ENCODE measurements at places on chromosomes 5 and 9.

GRCh38 chr5:73838901-73839300 is 212.9 kb downstream of the ARHGEF28 start:
- no peak for DNase-seq

DNA sequence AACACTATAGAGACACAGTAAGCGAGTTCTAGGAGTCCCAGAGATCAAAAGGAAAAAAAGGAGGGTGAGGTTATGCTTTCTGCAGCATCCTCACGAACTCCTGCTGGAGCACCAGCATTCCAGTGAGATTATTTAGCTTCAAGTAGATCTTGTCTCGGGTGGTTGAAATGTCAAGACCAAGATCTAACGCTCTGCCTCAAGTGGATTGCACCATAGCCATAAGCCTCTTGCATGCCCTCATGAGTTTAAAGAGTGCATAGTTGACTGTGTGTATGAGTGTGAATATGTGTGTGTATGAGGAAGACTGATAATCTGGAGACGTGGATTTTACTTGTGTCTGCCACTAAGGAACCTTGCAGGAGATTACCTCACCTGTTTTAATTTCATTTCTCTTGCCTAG is 335.3 kb upstream of the ADAMTSL1 start:
- DNase-seq = no peak

DNA sequence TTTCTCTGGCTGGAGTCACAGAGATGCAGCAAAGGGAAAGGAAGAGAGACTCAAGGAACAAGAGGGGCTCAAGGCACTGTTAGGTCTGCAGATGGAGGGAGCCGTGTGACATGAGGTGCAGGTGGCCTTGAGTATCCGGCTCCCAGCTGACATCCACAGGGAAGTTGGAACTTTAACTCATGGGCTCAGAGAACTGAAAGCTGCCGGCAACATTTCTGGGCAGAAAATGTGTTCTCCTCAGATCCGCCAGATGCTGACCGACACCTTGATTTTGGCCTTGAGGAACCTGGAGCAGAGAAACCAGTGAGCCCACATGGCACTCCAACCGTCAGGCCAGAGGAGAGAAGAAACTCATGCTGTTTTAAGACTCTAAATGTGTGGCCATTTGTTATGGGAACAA is 258.1 kb upstream of the IRX2 start:
- DNase-seq = no peak

GRCh38 chr9:122940454-122940748 is 419 bp upstream of the RABGAP1 start:
- no peak for DNase-seq

GRCh38 chr5:150288791-150289190 is 782 bp downstream of the CAMK2A start:
- no peak for DNase-seq

DNA sequence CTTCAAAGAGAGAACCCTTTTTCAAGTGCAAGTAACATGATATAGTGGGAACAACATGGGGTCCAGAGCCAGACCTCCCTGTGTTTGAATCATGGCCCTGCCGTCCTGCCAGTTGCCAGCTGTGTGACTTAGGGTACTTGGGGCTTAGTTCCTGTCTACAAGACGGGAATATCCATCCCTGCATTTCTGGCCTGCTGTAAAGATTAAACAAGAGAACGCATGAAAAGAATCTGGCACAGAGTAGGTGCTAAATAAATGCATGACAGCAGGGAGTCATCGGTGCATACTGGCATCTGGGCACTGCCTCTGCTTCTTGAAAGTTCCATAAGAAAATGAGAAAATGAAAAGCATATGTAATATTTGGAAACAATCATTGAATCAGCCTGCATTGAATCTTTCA is 77.8 kb upstream of the PRRC1 start:
- DNase-seq = no peak

GRCh38 chr5:181189363-181189961 is 15.5 kb downstream of the TRIM7 start:
- DNase-seq = no peak

- no peak for DNase-seq
These were observed 555.2 kb upstream of the GRAMD2B start for GRCh38 chr5:125868036-125868435.

- DNase-seq = no peak
These were observed 171.8 kb downstream of the PDE4D start for GRCh38 chr5:59721741-59722140.

DNA sequence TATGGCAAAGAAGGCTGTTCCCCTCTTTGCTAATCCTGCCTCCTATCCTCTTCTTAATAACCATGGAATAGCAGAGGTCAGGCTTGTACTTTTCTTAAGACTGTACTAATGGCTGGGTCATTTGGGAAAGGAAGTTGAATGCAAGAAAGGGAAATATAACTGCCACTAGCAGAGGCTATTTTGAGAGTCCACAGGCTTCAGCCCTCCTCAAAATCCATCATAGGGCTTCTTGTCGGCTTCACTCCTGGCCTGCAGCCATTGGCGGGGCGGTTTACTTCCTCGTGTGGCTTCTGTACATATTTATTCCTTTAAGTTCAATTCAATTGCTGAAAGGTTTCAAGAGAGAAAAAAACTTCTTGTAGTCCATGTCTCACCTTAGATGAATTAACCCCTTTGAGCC is 2.8 kb upstream of the PARP8 start:
- DNase-seq = no peak

GRCh38 chr5:144585681-144586080 is 415.0 kb downstream of the KCTD16 start:
- no peak for DNase-seq

DNA sequence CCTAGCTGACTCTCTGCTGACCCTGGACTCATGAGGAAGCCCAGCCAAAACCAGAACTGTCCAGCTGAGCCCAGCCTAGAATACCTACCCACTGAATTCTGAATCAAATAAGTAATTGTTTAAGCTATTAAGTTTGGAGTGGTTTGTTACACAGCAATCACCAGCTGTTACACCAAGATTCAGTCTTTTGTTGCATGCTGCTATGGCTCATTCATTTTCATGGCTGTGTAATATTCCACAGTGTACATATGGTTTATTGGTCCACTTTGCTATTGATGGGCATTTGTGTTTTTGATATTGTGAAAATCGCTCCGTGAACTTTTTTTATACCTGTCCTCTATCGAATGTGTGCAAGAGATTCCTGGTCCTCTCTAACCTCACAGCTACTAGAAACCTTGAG is 156.4 kb downstream of the FGF18 start:
- DNase-seq = no peak

GRCh38 chr5:1543398-1544293 is 19.9 kb upstream of the LPCAT1 start:
- DNase-seq = no peak

GRCh38 chr9:16828340-16829281 is 41.9 kb downstream of the BNC2 start:
- DNase-seq = no peak

DNA sequence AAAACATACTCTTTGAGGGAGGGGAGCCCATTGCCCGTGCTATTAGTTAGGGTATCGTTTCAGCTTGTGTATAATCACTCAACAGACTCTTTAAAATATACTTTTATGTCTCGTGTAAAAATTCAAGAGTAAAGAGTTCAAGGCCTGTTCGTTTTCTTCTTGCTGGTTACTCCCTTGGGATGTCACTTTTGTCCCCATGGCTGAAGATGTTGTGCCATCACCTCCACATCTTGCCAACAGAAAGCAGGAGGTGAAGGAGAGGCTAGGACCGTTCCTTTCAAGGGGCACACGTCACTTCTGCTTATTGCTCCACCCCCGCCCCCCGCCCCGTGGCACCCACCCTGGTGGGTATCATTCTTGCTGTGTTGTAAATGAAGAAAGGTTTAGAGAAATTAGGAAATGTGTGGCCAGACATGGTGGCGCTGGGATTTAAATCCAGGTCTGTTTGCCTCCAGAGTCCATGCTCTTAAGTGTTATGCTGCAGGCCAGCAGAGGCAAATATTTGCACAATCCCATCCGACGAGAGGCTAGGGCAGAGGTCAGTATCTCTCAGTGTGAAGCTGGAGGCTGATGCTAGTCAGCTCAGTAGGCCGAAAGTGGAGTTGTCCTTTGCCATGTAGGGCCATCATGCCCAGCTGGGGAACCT is 3.0 kb downstream of the MLANA start:
- no peak for DNase-seq

GRCh38 chr9:101220341-101220740 is 164.5 kb downstream of the BAAT start:
- DNase-seq = no peak

- no peak for DNase-seq
These were observed 6.6 kb downstream of the PCDH12 start for GRCh38 chr5:141951332-141951781.

DNA sequence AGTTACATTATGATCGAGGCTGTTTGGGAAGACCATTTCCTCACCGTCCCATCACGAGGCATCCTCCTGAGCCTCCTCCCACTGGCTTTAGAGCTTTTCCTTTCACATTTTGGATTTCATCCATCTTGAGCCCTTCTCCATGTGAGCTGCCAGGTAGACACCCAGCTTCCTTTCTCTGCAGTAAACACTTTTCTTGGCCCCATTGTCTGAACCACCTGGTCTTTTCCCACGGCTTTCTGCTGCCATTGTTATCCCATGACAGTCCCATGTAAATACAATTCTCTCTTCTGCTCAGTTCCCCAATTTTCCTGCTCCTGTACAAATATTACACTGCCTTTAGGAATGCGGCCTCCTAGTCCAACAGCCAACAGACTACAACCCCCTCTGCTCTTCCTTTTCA is 24.1 kb downstream of the UBE2QL1 start:
- no peak for DNase-seq

DNA sequence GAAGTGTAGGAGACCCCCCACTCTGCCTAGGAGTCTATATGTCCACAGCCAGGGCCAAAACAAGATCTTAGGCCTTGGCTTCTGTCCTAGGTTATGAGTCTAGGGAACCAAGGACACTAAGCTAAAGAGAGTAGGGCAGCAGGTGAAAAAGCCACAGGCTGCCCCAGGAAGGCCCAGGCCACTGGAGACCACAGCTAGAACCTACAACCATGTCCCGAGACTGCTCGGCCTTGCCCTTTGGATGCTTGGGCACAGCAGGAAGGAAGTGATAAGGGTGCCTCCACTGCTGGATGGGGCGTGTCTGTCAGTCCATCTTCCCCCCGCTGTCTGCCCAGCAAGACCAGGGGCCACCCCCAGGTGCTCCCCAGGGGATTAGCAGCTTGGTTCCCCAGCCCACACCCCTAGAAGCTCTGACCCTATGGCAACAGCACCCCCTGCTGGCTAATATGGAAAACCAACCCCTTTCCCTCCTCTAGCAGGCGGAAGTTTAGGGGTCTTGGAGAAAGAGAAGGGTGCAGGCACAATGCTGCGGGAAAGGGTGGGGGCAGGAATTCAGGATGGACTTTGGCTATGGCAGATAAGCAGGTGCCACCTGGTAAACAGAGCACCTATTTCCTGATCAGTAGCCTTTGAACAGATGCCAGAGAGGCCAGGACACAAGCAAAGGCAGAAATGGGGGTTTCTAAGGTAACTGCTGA is 10.5 kb upstream of the IRF1 start:
- DNase-seq = peak; percentile 67

GRCh38 chr5:169668732-169669131 is 31.7 kb downstream of the DOCK2 start:
- no peak for DNase-seq

GRCh38 chr5:100900142-100900795 is 2.8 kb downstream of the ST8SIA4 start:
- DNase-seq = no peak

- DNase-seq = no peak
These were observed 112.2 kb downstream of the RPS23 start for GRCh38 chr5:82165740-82166530.

GRCh38 chr5:96196890-96197289 is 235.2 kb upstream of the ELL2 start:
- no peak for DNase-seq

DNA sequence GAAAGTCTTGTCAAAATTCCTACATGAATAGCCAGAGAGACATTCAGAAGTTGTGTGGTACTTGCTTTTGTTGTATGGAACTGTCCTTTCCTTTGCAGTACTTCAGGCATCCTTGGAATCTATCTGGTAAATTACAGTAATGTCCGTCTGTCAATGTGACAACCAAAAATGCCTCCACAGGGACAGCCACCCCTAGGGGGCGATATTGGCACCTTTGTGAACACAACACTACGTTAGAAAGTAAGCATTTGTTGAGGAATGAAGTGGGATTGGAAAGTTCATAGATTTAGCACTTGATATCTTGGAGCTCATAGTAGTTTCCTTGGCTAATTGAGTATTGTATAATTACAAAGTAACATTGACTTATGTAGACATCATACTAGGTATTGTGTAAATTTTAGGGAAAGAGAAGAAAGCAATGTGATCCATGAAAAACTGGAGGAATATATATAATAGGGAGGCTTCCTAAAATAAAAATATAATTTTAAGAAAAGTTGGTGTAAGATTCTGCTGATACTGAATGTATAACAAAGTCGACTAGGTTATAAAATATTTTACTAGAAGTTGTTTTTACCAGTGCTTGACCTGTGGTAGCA is 32.7 kb downstream of the TMEFF1 start:
- peak; percentile 48 for DNase-seq

DNA sequence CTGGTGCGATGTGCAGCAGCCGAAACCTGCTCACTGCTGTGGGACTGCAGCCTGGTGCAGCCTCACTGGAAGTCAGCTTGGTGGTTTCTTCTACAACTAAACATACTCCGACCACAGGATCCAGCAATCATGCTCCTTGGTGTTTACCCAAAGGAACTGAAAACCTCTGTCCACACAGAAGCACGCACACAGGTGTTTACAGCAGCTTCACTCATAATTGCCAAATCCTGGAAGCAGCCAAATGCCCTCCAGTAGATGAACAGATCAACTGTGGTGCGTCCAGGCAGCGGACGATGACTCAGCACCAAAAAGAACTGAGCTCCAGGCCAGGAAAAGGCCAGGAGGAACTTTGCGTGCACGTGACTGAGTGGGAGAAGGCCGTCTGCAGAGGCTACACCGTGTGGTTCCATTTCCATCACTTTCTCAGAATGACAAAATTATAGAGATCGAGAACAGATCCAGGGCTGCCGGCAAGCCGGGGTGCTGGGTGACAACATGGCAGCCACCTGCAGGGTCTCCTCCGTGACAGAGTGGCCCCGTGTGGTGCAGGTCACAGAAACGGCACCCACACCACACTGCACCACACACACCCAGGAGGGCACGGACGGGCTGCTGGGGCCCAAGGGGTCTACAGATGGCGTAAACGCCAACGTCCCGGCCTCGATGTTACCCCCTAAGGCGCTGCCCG is 23.1 kb upstream of the NSMF start:
- no peak for DNase-seq

DNA sequence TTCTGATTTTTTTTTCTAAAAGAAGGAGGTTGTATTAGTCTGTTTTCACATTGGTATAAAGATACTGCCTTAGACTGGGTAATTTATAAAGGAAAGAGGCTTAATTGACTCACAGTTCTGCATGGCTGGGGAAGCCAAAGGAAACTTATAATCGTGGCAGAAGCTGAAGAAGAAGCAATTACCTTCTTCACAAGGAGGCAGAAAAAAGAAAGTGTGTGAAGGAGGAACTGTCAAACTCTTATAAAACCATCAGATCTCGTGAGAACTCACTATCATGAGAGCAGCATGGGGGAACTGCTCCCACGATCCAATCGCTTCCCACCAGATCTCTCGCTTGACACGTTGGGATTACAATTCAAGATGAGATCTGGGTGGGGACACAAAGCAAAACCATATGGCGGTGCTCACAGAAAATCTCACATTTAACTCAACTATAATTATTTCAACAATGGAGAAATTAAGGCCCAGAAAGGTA is 27.1 kb downstream of the DPYSL3 start:
- DNase-seq = no peak
